ENCODE measurements at places on chromosomes 3 and 15. TPM values are rescaled to one million over a fixed set of nuclear protein-coding genes. Genes with fewer than 3 reads are reported as not detected.

DNA sequence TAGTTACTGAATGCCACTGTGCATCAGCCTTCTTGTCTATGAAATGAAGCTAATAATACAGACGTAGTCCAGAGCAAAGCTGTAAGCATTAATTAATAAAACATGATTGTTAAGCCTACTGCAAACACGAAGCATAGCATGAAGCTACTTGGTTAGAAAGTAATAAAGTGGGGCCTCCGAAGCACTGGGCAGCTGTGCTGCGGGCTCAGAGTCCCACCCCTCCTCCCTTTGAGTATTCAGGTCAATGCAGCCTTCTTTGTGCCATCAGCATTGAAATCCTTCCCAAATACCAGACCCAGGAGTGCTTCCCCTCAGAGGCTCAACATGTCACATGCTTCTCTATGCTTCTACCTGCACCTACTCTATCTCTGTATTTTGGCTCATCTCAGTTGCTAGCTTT lies 1112.6 kb downstream of the IGSF11 start:
- DNase-seq = no peak

GRCh38 chr15:101188637-101189408 lies 63.0 kb downstream of the CHSY1 start:
- DNase-seq = peak; percentile 67

GRCh38 chr3:42935472-42935871 lies 29.5 kb downstream of the ZNF662 start:
- no peak for DNase-seq

DNA sequence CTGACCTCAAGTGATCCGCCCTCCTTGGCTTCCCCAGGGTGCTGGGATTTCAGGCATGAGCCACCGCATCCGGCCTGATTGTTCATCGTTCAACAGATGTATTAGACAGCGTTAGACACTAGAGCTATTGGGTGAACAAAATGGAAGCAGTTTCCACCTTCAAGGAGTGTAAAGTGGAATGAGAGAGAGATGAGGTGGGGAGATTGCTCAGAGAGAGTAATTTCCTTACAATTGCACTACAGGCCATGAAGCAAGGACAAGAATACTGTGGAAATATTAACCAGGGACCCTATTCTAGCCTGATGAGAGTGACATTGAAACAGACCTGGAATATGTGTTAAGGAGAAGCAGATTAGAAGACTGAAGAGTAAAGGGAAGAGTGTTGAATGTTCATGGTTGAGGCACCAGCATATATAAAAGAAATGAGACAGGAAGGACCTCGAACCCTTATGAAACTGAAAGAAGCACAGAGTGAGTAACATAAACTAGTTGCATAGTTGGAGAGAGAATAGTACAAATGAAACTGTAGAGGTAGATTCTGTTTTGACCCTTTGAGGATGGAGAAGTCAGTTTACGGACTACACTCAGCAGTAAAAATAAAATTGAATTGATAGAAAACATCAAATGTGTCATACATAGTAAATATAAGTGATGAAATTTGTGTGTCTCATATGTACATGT lies 7.2 kb downstream of the RTF1 start:
- DNase-seq = no peak

- DNase-seq = no peak
Observed at GRCh38 chr15:60850903-60851302, 372.0 kb upstream of the ICE2 start.

A4GNT gene
- not detected for polyA plus RNA-seq

ZFAND6 gene
- 104 TPM for polyA plus RNA-seq

Data from GM23248 (cell line).